HFFc6 (cell line): ENCODE measurements at places on chromosomes 6 and 20.

GRCh38 chr20:44040202-44040915 is 125.7 kb downstream of the TOX2 start:
- DNase-seq = no peak

- DNase-seq = no peak
Measured at GRCh38 chr6:154509421-154510143, 903 bp downstream of the CNKSR3 start.

- DNase-seq = no peak
Measured at GRCh38 chr20:31670371-31671228, 32.9 kb downstream of the COX4I2 start.

- no peak for DNase-seq
Measured at GRCh38 chr20:62651285-62652021, 9.2 kb downstream of the SLCO4A1 start.

DNA sequence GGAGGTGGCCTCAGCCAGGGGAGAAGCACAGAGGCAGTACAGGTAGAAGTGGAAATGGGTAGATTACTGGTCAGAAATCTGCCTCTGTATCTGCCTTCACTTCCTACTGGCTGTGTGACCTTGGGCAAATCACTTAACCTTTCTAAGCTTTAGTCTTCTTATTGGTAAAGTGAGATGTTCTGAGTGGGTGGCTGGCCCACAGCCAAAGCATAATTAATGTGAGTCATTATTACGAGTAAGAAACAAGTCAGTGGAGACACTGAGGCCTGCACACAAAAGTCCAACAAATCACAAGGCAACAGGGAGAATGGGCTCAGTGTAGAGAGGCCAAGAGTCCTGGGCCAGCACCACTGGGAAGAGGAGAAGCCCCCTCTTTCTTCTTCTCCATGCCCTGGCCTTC is 39.1 kb downstream of the NRN1 start:
- DNase-seq = no peak

DNA sequence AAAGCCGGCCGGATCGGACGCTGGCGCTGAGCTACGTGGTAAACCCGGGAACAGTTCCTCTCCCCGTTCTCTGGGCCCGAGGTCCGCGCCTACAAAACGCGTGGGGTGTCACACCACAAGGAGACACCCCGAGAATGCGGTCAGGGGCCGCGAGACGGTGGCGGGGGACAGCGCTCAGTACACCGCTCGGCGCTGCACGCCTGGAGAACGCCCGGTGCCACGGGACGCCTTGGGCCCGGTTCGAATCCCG is 670 bp downstream of the NCOA5 start:
- peak; percentile 7 for DNase-seq
